ENCODE measurements at places on chromosomes 6 and 20. TPM values are rescaled to one million over a fixed set of nuclear protein-coding genes. Genes with fewer than 3 reads are reported as not detected.

REM1 gene
- total RNA-seq: not detected

HDGFL1 gene
- total RNA-seq: not detected

CRYBG1 gene
- 19.3 TPM for total RNA-seq

TMC2 gene
- total RNA-seq: not detected

NRSN1 gene
- not detected for total RNA-seq

CNKSR3 gene
- 11.7 TPM for total RNA-seq

ADGRB3 gene
- 1.4 TPM for total RNA-seq

GRCh38 chr20:44618318-44618731, 33.2 kb downstream of the ADA start:
- DNase-seq: no peak

DNA sequence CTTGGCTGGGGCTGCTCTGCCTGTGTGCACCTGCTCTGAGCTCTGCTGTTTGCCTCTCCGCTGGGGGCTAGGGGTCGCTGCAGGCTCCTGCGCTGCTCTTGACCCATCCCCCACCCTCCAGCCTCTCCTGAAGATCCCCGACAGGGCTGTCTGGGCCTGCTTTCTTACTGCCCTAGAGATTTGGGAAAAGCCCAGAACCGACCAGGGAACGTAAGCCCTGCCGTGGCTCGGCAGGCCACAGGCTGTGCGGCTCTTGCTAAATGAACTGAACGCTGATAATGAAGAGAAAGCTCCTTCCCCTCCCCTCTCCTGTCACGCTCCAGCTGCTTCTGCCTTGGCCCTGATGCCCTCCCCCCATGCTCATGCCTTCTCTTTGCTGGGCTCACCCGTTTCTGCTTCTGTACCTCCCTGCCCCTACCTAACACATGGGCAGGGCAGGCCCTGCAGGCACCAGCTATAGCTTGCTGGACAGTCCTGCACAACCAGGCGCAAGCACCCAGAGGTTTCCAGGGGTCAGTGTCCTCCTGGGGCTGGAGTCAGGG, 32.0 kb upstream of the PCMTD2 start:
- peak; percentile 9 for DNase-seq

- DNase-seq: no peak
Measured at GRCh38 chr6:169962604-169963469, 211.4 kb downstream of the ERMARD start.

DNA sequence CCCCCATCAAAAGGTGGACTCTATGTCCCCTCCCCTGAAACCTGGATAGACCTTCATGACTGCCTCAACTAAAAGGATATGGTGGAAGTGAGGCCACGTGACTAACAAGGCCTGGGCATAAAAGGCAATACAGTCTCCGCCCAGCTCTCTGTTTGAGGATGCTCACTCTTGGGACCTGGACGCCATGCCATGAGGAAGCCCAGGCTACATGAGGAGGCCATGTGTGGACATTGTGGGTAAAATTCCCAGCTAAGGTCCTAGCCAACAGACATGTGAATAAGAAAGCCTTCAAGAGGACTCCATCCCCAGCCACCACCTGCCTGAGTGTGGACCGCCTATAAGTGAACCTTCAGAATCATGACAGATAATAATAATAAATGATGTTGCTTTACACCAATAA, 7.2 kb upstream of the ZNF334 start:
- DNase-seq: no peak

GRCh38 chr6:44730771-44731391, 343.4 kb downstream of the CDC5L start:
- no peak for DNase-seq

DNA sequence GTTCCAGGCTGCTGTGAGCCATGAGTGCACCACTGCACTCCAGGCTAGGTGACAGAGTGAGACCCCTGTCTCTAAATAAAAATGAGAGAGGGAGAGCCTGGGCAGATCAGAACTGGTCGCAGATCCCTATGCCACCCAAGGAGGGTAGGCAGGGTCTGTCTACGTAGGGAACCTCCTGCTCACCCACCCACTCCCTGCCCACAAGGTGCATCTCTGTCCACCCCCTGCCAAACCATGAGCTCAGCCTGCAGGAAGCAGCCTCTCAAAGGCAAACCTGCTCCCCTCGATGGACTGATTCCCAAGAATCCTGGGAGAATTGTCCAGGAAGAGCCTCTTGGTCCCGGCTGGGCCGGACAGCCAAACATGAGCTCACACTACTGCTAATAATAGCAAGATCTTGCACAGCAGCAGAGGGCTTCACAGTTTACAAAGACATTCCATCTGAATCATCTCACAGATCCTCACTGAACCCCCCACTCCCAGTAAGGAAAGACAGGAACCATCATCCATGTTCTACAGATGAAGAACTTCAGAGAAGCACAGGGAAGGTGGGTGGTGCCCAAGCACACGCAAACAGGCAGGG, 27.8 kb upstream of the TLDC2 start:
- DNase-seq: peak; percentile 90

GRCh38 chr20:59835057-59835447, 98.4 kb downstream of the SYCP2 start:
- DNase-seq: no peak

GRCh38 chr6:150894191-150894744, 28.8 kb downstream of the MTHFD1L start:
- no peak for DNase-seq

GRCh38 chr20:46330072-46330763, 21.9 kb upstream of the CDH22 start:
- no peak for DNase-seq

DNA sequence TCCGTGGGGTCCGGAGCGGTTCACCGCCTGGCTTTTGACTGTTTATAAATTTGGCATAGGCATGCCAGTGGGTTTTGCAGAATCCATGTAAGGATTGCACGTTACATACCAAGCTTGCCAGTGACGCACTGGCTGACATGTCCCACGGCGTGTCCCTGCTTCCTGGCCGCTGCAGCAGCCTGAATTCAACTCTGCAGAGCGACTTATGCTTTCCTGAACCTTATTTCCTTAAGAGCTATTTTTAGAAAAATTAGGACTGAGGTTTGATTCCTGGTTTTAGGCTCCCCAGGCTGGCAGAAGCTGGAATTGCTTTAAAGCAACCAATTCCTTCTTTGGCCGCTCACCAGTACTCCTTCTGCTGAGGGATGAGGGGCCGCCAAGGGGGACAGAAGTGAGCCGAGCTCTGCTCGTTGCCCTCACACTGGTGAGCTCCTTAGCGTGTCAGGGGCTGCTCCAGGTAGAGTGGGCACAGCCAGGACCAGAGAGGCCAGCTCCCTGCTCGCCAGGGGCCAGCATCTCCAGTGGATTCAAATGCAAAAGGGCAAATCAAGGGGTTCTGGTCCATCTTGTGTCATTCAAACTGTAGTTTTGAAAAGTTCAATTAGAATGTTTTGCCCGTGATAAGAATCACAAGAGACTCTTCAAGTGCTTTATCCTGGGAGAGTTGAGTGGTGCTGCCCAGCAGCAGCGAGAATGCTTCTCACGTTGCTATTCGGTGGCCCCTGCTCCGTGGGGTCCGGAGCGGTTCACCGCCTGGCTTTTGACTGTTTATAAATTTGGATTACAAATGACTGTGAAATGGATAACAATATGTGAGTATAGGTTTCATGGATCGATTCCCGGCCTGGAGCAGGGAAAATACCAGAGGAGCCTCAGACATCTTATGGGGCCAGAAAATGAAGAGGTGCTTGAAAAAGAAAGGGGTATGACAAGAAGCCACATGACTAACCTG, 17.5 kb upstream of the IRF4 start:
- peak; percentile 40 for DNase-seq

- DNase-seq: no peak
Measured at GRCh38 chr6:79863566-79863965, 83.8 kb downstream of the ELOVL4 start.

GRCh38 chr6:144349690-144350527, 64.8 kb downstream of the UTRN start:
- DNase-seq: peak; percentile 90

GRCh38 chr6:130377371-130377770, 11.6 kb downstream of the TMEM200A start:
- DNase-seq: no peak

DNA sequence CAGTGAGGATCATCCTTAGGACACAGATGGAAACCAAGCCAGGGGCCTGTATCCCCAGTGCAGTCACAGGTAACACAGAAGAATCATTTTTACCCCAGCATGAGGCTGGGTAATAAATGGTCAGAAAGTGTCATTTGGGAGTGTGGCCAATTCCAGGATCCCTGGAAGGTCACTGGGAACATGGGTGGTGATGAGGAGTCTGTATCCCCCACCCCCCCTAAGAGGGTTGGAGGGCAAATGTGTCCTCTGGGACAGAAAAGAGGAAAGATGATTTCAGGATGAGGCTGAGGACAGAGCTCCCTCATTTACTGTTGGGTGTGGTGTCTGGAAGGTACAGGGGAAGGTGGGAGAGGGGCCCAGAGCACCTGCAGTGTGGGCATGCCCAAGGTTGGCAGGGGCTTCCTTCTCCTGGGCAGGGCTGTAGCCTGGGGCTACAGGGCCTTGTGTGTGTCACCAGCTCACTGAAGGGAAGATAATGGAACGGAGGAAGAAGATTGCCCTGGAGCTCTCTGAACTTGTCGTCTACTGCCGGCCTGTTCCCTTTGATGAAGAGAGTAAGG, 34.5 kb downstream of the PLCG1 start:
- DNase-seq: no peak

- no peak for DNase-seq
Measured at GRCh38 chr20:56004611-56005388, 519 bp downstream of the CBLN4 start.

All from fibroblast of the aortic adventitia (primary cell).